ENCODE measurements at places on chromosomes 1 and 21. TPM values are rescaled to one million over a fixed set of nuclear protein-coding genes. Genes with fewer than 3 reads are reported as not detected.

The CFAP74 gene
- total RNA-seq, result 0.07 TPM

The ITSN1 gene
- 18.7 TPM for total RNA-seq

The KRTAP10-11 gene
- not detected for total RNA-seq

- DNase-seq, result peak; percentile 64
Measured at GRCh38 chr1:39892601-39893595, 8.8 kb downstream of the MYCL start.

DNA sequence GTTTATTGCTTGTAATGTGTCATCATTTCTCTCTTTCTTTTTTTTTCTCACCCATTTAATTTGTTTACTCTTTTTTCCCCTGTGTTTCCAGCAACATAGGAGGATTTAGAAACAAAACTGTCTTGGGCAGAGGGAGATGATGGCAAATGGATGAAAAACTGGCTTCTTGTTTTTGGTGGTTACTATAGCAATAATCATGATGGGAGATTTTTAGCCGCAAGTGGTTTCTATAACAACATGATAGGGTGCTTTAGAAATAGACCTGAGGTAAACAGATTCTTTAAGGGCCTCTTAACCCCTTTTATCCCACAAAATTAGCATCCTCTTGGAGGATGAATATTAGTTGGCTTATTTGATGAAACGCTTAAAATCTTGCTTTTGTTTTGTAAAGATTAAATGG lies 51.6 kb downstream of the CRB1 start:
- DNase-seq, result no peak

- DNase-seq, result peak; percentile 57
Measured at GRCh38 chr1:22039594-22040285, 12.8 kb upstream of the CDC42 start.

DNA sequence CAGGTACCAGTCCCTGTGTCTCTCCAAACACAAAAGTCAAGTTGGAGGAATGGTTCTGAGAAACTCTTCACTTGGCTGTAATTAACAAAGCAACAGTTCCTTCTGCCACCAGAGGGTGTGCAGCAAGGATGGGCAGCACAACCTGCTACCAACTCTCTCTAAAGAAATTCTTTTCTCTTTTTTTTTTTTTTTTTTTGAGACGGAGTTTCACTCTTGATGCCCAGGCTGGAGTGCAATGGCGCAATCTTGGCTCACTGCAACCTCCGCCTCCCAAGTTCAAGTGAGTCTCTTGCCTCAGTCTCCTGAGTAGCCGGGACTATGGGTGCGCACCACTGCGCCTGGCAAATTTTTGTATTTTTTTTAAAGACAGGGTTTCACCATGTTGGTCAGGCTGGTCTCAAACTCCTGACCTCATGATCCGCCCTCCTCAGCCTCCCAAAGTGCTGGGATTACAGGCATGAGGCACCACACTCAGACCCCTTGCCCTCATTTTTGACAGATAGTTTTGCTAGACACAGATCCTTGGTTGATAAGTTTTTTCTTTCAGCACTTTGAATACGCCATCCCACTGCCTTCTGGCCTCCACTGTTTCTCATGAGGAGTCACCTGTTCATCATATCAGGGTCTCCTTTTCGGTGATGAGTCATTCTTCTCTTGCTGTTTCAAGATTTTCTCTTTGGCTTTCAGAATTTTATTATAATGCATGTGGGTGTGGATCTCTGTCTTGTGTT lies 12.1 kb upstream of the DEGS1 start:
- DNase-seq, result peak; percentile 28

Measured in mammary epithelial cell (primary cell).